ENCODE measurements at places on chromosomes 16 and 17.

GRCh38 chr17:51563961-51564360 is 303.6 kb downstream of the UTP18 start:
- DNase-seq = no peak

DNA sequence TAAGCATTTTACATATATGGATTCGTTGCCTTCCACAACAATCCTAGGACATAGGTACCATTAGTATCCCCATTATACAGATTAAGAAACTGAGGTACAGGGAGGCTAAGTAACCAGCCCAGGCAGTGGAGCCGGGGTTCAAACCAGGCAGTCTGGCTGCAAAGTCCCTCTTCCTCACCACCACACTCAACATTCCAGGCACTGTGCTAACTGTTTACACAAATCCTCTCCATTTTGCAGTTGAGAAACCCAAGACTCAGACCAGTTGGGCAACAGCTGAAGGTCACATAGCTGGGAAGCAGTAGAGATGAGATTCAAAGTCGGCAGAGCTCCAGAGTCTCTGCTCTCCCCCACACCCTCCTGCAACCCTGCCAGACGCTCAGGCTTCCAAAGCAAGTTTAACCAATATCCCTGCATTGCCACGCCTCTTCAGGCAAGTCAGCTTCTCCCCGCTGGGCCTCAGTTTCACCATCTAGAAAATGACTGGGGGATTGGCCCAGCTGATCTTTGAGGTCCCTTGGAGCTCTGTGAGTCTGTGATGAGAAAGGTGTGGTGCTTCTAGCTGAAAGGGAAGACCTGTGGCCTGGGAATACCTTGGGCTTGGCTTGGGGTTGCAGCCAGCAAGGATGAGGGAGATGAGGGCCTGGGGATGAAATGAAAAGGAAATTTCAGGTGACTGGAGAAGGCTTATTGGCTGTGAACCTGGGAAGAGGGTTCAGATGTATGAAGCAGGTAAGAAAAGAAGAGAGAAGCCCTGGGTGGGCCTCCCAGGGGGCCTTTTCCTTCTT is 14.0 kb downstream of the CCR7 start:
- no peak for DNase-seq

DNA sequence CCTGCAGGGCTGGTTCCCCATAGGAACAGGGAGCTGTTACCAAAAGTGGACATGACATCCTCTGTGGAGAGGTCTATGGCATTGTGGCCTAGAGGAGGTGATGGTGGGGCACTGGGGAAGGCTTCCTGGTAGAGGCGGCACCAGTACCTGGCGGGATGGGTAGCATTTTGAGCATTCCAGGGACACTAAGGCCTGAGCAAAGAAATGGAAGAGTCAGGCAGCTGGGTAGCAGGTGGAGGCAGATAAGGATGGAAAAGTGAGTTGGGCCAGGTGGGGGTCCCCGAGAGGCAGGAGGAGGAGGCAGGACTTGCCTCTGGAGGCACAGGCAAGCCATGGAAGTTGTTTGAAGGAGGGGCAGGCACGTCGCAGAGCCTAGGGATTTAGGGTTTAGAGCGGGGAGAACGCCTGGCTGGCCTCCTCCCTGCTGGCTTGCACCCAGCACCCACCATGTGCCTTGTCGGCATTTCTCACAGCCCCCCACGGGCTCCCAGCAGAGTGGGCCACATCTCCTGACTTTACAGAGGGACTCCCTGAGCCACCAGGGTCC is 5.1 kb upstream of the ADCY7 start:
- no peak for DNase-seq

DNA sequence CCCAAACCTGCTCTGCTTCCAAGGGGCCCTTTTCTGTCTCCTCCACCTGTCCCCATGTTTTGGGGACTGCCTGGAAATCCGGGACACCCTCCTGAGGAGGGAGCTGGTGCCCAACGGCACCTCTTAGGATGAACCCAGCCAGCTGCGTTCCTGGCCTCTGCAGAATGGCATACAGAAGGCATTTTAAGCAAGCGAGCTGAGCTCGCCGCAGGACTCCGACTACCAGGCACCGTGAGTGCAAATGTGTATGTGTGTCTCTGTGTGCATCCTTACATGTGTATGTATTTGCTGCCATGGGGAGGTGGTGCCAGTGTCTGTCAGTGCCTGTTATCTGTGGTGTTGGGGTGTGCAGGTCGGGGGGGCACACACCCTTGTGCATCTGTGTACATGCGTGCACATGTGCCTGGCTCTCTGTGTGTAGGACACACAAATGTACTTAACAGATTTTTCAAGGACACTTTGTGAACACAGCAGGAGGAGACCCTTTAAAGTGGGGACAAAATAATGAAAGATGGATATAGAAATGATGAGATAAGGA is 39.3 kb downstream of the ABAT start:
- peak; percentile 30 for DNase-seq

- peak; percentile 61 for DNase-seq
These were observed 612.1 kb downstream of the MAF start for GRCh38 chr16:78988361-78988969.

DNA sequence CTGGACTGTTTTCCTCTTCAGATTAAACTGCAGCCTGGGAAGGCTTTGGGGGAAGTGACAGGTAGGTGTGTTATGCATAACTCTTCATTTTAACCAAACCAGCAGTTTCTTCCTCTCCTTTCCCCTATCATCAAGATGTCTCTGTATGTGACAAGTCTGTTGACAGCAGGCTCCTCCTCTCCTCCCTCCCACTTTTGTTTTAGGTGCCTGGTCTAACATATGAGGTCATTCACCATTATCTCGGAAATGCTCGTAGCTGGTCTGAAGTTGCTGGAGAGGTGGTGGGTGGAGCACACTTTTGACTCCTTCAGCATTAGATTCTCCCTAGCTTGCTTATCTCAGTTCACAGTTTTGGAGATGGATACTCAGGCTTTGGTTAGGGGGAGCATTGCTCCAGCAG is 571.0 kb upstream of the EEF2KMT start:
- DNase-seq = no peak

DNA sequence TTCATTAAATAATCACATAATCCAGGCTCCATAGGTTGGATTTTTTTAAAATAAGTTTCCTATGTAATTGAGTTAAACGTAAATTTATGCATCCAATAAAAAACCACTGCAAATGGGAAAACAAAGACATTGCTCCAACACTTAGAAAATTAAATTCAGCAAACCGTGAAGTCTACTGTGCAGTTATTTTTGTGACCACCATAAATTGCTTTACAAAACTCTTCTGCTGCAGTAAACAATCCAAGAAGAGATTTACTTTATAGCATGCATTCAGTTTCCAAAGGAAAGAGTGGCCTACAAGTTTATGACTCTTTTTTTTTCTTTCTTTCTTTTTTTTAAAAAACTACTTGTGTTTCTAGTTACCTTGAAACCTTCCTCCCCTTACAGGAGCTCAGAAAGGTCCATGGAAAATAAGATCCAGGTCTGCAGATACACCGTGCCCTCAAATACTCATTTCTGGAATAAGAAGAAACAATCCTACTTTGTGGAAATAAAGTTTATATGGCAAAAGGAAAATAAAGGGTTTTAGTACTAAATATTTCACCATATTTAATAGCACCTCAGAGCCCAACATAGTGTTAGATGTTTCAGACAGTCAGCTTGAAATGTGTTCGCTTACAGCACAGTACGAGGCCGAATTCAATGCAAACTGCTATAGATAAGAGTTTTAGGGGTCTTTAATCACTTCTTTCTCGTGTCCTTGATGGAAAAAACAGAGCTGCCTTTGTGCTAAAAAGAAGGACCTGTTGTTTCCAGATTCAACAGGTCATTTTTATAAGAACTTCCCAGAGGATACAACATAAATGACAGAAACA is 3.2 kb downstream of the HS3ST3A1 start:
- DNase-seq = no peak

GRCh38 chr17:32755045-32755805 is 121.7 kb downstream of the MYO1D start:
- peak; percentile 55 for DNase-seq

GRCh38 chr17:63445954-63446752 is at the start of gene CYB561:
CYB561 (minus strand) TSS chr17:63446306; CDS start chr17:63437547, 8,759 bp downstream.
- DNase-seq = peak; percentile 87

GRCh38 chr17:79792341-79792871 is 4.5 kb downstream of the CBX8 start:
- no peak for DNase-seq

GRCh38 chr17:81418710-81419318 is 23.6 kb downstream of the BAHCC1 start:
- DNase-seq = peak; percentile 41

GRCh38 chr17:78889531-78889930 is 13.5 kb downstream of the CEP295NL start:
- DNase-seq = no peak

DNA sequence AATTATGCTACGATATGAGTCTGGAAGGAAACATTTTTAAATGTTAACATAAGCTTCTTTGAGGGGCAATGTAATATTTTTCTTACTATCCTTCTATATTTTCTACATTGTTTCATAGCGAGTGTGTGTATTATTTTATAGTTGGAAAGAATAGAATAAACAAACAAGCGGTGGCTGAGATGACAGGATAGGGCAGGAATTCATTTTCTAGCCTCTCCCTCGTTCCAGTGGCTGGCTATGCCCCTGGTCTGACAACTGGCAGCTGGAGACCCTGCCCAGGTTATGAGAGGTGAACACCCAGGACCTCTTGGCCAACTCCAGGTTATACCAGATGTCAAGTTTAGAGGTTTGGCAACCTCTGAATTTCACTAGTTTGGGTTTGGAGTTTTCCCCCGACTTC is 14.5 kb upstream of the TNRC6C start:
- no peak for DNase-seq

- DNase-seq = no peak
These were observed 37.4 kb downstream of the SRL start for GRCh38 chr16:4204521-4204920.

DNA sequence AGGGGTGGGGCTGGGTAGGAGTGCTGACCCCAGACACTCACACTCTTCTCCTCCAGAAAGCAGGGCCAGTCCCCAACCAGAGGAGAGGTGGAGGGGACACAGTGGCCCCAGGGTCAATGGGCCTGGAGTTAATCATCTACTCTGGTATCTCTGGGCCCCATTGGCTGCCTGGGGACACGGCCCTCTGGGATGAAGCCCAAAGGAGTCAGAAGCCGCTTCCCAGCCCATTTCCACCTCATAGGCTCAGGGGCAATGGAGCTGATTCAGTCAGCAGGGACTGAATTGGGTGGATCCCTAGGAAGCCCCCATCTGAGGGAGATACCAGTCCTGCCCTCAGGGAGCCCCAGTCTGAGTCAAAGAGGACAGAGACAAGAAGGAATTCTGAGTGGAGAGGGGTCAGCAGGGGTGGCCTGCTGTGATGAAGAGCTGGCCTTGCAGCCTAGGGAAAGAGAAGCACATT is 2.9 kb upstream of the NAGS start:
- DNase-seq = no peak

- no peak for DNase-seq
These were observed 330.1 kb downstream of the MAP2K6 start for GRCh38 chr17:69744512-69745070.

DNA sequence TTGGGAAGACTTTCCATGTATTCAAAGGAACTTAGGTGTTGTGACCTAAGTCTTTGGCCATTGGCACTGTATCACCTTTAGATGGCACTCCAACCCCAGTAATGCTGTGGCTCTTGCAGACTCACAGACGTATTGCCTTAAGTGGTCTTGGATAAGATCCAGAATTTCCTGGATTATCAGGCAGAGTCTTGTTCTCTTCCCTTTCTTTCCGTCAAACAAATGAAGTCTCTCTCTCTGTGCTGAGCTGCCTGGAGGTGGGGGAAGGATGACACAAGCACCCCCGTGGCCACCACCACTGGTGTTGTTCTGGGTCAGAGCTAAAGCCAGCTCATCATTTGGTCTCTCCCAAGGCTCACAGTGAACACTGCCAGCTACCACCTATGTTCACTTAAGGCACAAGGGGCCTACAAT is 789.9 kb upstream of the KIF2B start:
- peak; percentile 37 for DNase-seq

DNA sequence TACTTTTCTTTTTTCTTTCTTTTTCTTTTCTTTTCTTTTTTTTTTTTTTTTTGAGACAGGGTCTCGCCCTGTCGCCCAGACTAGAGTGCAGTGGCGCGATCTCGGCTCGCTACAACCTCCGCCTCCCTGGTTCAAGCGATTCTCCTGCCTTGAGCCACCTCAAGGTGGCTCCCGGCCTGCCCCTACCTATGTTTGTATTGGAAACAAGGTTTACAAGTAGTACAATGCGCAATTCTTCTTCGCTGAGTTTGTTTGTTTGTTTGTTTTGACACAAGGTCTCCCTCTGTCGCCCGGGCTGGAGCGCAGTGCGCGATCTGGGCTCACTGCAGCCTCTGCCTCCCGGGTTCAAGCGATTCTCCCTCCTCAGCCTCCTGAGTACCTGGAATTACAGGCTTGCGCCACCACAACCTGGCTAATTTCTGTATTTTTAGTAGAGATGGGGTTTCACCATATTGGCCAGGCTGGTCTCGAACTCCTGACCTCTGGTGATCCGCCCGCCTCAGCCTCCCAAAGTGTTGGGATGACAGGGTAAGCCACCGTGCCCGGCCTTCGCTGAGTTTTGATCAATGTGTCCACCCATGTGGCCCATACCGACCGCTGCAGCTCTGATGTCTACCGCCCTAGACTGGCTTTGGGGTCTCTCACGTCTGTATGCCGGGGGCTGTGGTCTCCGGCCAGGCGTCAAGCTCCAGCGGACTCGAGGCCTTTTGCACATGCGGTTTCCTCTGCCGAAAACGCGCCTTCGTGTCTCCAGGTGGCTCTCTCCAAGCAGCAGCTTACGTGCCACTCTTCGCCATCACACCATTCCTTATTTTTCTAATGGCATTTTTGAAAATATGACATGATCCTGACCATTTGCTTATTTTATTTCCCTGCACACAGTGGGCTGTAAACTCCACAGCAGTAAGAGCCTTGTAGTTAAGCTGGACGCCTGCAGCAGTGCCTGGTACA is 1.1 kb upstream of the YBX2 start:
- no peak for DNase-seq

GRCh38 chr16:67084345-67085028 is 25.3 kb upstream of the PHAF1 start:
- DNase-seq = no peak
